ENCODE measurements at places on chromosomes 7 and 10.

GRCh38 chr7:113026941-113027340, 59.7 kb downstream of the GPR85 start:
- no peak for DNase-seq

GRCh38 chr7:158858592-158859503, 2.5 kb downstream of the DYNC2I1 start:
- no peak for DNase-seq

- no peak for DNase-seq
These were observed 59.7 kb downstream of the ZNF467 start for GRCh38 chr7:149713731-149714068.

- DNase-seq, result peak; percentile 65
These were observed 1.2 kb downstream of the VCL start for GRCh38 chr10:73998929-73999691.

GRCh38 chr7:55441774-55442522, 76.8 kb downstream of the LANCL2 start:
- DNase-seq, result no peak

GRCh38 chr7:20219062-20219445, 1.9 kb upstream of the MACC1 start:
- DNase-seq, result no peak

DNA sequence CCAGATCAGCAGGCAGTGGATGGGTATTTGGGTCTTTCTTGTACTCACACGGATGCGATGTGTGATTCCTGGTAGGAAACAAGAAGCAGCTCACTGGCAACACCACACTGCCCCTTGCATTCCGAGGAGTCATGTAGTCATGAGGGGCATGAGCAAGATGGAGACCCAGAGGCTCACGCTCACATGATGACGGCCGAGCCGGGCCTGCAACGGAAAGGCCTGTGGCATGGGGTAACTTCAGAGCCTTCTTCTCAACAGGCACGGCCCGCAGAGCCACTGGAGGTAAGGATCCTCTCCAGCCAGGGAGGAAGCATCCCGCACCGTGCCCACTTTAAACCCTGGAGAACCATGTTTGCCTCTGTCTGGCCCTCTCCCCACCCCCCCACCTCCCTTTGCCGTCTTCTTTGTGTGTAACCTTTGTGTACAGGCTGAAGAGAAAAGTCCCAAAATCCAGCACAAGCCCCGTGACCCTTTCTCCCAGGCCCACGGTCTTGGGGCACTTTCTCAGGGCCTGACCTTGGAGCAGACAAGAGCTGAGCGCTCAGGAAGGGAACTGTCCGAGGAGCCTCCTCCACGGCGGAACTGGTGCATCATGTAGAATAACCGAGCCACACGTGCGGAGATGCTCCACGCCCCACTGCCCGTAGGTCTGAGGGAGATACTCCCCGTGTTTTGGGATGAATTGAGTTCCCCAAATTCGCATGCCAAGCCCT, 516.4 kb downstream of the DNAJB6 start:
- DNase-seq, result no peak

GRCh38 chr10:15763006-15763405, 43.3 kb upstream of the ITGA8 start:
- no peak for DNase-seq

- no peak for DNase-seq
These were observed 16.3 kb downstream of the SGMS1 start for GRCh38 chr10:50607356-50607925.

DNA sequence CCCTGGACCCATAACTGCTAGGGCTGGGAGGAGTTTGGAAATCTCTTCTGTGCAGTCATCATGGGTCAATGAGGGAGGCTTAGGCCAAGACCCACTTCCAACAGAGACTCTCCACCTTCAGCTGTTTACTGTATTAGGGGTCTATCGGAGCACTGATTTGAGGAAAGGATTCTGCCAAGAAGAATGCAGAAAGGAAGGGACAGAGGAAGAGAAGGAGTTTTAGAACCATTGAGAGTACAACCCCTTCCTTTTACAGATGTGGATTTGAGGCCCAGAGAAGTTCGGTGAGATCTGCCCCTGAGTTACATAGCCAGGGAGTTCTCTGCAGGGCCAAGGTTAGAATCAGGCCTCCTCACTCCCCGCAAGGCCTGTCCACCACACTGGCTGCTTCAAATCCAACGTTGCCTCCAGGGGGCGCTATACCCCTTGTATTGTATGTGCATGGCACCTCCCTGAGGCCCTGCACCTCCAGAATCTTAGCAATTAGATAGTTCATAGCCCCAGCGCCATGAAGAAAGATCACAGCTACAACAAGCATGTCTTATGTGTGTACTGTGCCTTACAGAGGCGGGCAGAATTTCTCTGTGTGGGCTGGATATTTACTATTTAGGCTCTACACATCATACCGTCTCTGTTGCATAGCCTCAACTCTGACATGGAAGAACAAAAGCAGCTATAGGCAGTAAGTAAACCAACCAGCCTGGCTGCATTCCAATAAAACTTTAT, 246.8 kb downstream of the SKIDA1 start:
- peak; percentile 86 for DNase-seq

DNA sequence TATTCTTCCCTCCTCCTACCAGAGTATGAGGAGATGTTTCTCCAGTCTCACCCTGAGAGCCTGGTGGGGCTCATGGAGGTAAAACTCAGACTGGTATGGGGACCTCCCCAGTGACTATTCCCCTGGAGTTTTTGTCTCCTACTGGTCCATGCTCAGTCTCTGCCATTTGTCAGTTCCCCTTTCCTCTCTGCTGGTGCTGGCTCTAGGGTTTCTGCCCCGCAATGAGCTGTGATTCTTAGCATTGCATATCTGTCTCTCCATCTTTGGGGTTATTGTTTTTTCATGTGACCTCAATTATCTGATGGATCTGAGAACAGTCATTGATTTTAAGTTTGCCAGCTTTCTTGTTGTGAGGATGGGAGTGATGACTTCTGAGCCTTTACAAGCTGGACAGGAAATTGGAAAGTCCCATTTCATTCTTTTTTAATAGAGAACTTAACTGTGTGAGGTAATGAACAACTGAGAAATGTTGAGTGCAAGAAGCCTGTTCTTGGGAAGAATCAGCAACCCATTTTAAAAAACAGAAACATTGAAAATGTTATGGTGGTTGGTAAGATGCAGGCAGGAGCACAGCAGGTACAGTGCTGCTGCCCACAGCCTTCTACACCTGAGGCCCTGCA, 26.9 kb downstream of the NACAD start:
- no peak for DNase-seq

- DNase-seq, result no peak
These were observed 82.8 kb downstream of the CDK6 start for GRCh38 chr7:92753614-92754013.

DNA sequence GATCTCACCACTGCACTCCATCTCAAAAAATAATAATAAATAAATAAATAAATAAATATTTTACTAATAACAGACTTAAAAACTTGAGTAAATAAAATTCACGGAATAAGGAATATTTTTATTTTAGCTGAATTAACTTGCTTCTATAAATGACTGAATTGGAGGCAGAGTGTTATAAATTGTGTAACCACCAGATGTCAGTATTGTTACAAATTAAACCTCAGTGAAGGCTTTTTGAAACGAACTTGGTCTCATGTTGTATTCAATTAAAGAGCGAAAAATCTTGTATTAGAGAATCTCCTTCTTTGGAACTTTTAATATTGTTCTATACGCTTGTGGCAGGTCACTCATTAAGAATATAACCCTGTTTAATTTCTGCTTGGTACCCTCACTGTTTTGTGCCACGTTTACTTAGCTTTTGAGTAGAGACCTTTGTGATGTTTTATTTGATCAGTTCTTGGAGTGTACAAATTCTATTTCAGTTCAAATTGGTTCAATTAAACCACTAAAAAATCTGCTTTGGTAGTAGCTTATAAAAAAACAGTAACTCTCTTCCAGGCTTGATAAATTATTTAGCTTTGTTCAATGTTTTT, 45.6 kb upstream of the SCIN start:
- DNase-seq, result no peak

- no peak for DNase-seq
These were observed 59.1 kb downstream of the CSTF2T start for GRCh38 chr10:51640120-51640819.

- no peak for DNase-seq
These were observed 278.9 kb downstream of the GRID1 start for GRCh38 chr10:86087716-86088115.

- DNase-seq, result no peak
These were observed 73.3 kb upstream of the FHIP2A start for GRCh38 chr10:114748241-114748640.

DNA sequence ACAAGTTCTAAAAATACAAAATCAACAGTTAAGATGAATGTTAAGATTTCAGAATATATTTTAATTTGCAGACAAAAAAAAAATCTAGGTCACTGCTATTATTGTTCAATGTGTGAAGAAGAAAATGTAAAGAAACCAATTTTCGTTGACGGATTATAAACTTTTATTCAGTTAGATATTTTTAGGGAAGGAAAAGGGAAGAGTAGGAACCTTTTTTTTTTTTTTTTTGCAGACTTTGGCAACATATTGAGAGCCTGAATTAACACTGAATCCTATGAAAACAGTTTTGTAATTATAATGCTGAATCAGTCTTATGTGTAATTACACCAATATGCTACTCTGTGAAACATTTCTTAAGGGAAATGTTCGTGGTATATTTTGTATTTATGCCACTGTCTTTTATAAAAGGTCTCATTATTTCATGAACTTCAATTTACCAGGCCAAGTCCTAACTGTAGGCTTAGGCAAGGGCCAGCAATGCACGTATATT, 106.3 kb downstream of the ST8SIA6 start:
- DNase-seq, result no peak

DNA sequence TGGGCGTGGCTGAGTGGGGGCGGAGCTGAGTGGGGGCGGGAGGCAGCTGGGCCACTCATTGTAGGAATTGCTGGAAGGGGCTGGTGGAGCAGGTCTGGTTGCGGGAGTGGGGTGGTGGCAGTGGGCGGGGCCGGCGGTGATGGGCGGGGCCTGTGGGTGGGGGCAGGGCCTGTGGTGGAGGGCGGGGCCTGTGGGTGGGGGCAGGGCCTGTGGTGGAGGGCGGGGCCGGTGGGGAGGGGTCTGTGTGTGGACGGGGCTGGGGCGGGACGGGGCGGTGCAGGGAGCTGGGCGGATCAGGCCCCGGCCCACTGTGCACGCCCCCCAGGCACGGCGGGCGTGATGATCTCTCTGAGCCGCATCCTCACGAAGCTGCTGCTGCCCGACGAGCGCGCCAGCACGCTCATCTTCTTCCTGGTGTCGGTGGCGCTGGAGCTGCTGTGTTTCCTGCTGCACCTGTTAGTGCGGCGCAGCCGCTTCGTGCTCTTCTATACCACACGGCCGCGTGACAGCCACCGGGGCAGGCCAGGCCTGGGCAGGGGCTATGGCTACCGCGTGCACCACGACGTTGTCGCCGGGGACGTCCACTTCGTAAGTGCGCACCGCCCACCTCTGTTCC, 14.0 kb downstream of the SLC29A4 start:
- peak; percentile 89 for DNase-seq

DNA sequence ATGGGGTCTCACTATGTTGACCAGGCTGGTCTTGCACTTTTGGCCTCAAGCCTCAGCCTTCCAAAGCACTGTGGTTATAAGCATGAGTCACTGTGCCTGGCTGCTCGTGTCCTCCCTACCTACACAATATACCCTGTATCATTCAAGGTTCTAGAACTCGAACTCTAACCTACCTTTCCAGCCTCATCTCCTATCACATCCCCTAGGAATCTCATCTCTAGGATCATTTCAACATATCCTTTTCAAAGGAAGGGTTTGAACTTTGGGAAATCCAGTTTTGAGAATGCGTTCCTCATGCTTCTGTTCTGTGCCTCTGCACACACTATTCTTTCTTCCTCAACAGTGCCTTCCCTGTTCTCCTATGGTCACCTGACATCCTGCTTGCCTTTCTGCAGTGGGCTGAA, 87.8 kb upstream of the RHEB start:
- DNase-seq, result no peak

- no peak for DNase-seq
These were observed 386.8 kb upstream of the POT1 start for GRCh38 chr7:125316466-125316865.

- DNase-seq, result no peak
These were observed 122.5 kb upstream of the SAMD8 start for GRCh38 chr10:74988832-74989561.

GRCh38 chr7:15586266-15586665, 24.5 kb upstream of the AGMO start:
- DNase-seq, result no peak

GRCh38 chr7:31033674-31034300, 18.3 kb upstream of the ADCYAP1R1 start:
- DNase-seq, result no peak

DNA sequence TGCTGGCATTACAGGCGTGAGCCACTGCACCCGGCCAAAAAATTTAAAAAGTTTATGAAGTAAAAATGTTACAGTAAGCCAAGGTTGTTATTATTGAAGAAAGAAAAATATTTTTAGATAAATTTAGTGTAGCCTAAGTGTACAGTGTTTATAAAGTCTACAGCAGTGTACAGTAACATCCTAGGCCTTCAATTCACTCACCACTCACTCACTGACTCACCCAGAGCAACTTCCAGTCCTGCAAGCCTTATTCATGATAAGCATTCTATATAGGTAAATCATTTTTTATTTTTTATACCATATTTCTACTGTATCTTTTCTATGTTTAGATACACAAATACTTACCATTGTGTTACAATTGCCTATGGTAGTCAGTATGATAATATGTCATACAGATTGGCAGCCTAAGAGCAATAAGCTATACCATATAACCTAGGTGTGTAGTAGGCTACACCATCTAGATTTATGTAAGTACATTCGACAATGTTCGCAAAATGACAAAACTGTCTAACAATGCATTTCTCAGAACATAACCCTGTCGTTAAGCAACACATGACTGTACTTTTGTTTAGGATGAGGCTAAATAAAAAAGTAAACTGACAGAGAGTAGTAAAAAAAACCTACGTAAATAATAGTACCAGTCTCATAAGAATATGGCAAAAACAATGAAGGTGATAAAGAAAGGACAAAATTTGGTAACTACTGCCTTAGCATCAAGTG, 77.8 kb upstream of the FAM133B start:
- DNase-seq, result no peak

DNA sequence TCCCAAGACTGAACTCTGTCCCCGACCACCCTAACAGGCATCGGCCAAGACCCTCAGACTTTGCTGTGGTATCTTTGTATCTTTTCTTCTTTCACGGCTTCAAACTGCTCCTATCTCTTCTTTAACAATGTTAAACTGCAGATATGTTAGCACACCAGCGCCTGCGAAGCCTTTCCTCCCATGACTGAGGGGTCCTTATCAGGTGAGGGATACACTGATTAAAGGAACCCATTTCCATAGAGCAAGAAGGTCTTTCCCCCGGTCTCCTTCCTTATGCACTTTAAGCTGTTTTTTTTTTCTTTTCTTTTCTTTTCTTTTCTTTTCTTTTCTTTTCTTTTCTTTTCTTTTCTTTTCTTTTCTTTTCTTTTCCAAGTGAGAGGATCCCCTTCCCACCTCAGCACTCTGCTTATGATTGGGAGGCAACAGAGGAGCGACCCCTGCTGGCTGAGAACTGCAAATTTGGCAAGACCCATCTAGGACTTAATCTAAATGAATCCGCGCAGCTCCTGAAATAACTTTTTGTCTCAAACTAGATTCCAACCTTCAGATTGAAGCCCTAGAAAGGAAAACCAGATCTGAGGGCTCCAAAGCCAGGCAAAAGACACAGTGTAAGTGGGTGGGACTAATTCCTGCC, 109.9 kb downstream of the ITGB8 start:
- no peak for DNase-seq

GRCh38 chr7:113774182-113774807, 144.5 kb downstream of the PPP1R3A start:
- DNase-seq, result no peak

- DNase-seq, result no peak
These were observed 202.9 kb upstream of the TCERG1L start for GRCh38 chr10:131514454-131514853.

- DNase-seq, result no peak
These were observed 287.4 kb downstream of the SKIDA1 start for GRCh38 chr10:21238044-21238443.

- DNase-seq, result no peak
These were observed 16.2 kb upstream of the TNRC18 start for GRCh38 chr7:5439572-5440496.
